ENCODE measurements at places on chromosomes 2 and 18.
A peak's percentile ranks its signal among the peaks of the same experiment; 100 is the strongest.

DNA sequence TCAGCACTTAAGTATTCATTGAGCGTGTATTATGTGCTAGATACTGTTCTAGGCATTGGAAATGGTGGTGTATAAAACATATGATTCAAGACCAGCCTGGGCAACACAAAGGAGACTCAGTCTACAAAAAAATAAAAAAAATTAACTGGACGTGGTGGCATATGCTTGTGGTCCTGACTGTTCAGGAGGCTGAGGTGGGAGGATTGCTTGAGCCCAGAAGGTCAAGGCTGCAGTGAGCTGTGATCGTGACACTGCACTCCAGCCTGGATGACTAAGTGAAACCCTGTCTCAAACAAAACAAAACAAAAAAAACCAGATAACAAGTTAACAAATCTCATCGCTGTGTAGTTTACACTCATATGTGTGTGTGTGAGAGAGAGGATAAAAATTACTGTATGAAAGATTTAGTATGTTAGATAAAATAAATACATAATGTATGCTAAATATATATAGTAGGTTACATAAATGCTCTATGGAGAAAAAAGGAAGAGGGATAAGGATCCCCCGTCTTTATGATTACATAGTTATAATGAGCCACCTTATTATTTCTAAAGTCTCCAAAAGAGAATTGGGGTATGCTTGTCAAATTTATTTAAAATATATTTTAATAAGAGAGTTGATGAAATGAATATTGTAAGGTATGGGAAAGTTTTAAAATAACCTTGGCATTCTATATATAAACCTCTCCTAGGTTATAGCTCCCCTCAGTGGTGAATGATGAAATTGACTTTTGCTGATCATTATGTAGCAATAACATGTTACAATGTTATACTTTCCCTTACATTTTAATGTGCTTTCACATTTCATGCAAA lies 69.2 kb downstream of the EHBP1 start:
- no peak for DNase-seq

GRCh38 chr18:42941021-42941420 lies 174.5 kb downstream of the RIT2 start:
- DNase-seq, result no peak

DNA sequence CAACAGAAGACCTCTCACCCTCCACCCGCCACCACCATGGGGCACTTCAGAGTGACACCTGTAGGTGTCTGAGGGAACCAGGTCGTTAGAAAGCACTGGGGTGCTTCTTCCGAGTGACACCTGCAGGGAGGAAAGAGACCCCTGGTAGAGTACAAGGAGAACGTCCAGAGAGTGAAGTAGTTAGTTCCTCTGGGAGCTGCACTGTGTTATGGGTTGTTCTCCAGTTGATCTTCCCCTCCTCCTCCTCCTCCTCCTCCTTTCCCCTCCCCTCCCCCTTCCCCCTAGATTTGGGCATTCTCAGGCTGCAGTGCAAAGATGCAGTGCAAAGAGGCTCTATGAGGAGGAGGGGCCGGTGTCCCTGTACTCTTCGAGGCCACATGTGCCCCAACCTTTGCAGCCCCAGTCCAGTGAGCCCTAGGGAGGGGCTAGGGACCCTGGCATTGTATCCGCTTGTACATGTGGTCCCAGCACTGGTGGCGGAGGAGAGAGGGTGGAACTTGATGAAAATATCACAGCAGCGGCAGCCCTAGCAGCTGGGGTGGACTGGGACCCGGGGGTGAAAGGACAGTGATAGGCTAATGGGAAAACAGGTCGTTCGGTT lies 850 bp downstream of the DNAJB2 start:
- peak; percentile 49 for DNase-seq

DNA sequence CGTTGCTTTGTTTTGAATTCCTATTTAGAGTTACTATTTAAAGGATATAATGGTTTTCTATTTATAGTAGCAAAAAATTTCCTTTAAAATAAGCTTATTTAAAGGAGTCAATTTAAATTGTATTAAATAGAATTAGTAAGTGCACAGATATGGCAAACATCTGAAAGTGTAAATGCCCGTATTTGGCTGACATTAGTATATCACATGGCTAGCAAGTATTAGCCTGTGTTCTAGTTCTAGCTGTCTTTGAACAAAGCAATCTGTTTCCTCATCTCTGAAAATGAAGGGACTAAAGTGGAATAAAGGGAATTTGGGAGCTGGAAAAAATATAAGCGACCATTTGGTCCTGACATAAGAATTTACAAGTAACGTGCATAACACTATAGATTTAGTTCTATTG lies 32.2 kb downstream of the PELI1 start:
- DNase-seq, result no peak

DNA sequence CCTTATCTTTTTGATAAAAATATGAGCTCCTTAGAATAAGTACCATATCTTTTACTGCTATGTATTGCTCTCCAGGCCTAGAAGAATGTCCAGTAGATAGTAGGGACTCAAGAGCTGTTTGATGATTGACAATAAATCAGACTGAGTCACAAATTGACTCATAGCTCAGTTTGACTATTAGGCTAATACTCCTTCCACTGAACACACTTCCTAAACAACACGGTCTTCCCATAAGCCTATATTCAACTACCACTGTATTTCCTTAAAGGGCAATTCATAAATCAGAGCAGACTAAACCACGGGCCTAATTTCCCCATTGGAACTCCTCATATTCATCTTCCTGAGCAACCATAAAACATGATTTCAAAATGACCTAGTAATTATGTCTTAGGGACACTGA lies 258.5 kb downstream of the ALK start:
- DNase-seq, result no peak

GRCh38 chr2:39604866-39605265 lies 60.9 kb upstream of the TMEM178A start:
- DNase-seq, result no peak
